ENCODE measurements at places on chromosomes 3 and 15.

- no peak for DNase-seq
These were observed 63.7 kb downstream of the CORO2B start for GRCh38 chr15:68642491-68642845.

DNA sequence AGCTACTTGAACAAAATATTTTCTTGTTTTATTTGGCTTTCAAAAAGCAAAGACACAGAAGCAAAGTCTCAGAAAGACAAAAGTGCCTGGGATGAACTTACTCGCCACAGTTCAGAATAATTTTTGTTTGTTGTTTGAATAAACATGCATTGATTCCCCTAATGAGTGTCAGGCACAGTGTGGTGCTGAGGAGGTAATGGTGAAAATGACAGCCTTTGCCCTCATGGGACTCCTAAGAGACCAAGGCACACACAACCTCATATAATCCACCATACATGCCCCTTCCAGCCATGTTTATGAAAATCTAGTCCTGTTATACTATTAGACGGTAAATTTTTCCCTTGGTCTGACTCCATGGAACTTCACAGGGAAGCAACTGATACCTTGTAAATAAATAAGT is 2.5 kb downstream of the GOLIM4 start:
- DNase-seq: no peak

DNA sequence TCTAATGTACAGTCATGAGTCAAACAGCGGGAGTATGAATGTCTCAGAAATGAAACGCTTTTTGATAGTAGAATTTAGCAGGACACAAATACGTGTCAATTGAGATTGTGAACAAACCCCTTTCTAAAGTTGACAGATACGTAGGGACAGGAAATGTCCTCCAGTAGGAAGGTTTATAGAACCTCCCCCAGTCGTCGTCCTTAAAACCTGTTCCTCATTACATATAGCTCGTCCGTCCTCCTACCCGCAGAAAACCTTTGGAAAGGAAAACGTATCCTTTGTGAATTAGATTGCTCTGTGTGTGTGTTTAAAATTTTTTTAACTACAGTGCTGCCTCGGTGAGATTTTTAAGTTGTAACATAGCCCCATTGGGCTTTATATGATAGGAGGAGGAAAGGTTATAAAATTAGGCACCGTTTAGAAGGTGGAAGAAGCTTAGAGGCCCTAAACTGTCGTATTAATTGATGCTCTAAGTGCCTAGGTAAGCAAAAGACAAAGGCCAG is 4.1 kb downstream of the UBE2E1 start:
- no peak for DNase-seq

- DNase-seq: no peak
These were observed at the start of gene PRR23B for GRCh38 chr3:139020868-139021234. Gene PRR23B (minus strand): TSS chr3:139020926. CDS start chr3:139020661, 265 bp downstream.

DNA sequence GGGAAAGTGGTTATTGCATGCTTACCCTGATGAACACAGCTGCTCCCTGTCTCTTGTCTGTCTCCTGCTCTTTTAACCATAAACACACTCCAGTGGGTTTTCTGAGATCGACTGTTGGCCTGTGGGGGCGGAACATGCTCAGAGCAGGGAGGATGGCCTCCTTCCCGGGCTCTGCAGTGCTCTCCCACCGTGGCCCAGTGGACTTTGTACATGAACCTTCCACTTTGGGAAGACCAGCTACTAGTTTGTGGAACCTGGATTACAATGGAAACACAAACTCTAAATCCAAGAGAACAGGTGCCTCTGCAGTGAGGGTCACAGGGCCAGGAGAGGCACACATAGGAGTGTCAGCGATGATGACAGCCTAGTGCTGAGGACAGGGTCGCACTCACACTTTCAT is 56.5 kb downstream of the KLF13 start:
- DNase-seq: no peak

- no peak for DNase-seq
These were observed 224.0 kb downstream of the GREM1 start for GRCh38 chr15:32941823-32942222.

- no peak for DNase-seq
These were observed 1013.6 kb downstream of the ROBO1 start for GRCh38 chr3:78754066-78754743.

GRCh38 chr3:44958386-44958785 is 17.6 kb downstream of the ZDHHC3 start:
- no peak for DNase-seq

- no peak for DNase-seq
These were observed 215.3 kb downstream of the MEIS2 start for GRCh38 chr15:36884936-36885635.

DNA sequence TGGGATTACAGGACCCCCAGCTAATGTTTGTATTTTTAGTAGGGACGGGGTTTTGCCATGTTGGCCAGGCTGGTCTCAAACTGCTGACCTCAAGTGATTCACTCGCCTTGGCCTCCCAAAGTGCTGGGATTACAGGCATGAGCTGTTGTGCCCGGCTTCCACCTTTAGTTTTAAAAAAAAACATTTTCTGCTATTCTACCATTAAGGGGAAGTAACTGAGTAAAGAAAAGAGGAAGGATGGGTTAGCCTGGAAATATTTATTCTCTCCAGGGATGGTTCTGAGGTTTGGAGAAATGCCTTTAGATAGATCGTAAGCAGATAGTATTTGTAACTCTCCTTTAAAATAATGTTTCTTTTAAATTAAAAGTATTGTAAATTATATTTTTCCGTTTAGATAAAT is 3.1 kb downstream of the AP4E1 start:
- DNase-seq: no peak

DNA sequence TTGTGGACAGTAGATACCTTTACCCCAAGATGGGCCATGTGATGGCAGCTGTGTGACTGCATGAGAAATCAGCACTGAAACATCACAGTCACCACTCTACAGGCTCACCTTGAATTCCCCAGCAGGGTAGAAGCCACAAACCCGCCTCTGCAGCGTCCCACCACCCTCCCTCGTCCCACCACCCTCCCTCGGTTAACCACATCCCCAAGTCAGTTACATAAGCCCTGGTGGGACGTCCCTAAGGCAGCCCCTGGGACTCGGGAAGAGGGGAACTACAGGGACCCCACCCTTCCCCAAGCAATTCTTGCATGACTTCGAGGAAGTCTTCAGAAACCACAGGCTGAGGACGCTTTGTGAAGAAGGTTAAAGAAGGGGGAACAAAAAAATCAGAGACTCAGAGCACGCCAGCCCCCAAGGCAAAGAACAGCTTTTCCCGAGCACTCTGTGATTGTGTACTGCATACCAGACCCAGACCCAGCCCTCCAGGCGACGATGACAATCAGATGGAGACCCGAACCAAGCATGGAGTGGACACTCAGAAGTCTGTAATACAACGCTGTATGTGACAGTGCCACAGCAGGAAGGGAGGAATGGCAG is 60.5 kb downstream of the SH3BP5 start:
- DNase-seq: no peak

- DNase-seq: no peak
These were observed 66.1 kb downstream of the BOC start for GRCh38 chr3:113277414-113277813.

- DNase-seq: no peak
These were observed 6.9 kb downstream of the ACAD11 start for GRCh38 chr3:132652640-132653270.

- no peak for DNase-seq
These were observed 76.2 kb upstream of the C2CD4B start for GRCh38 chr15:62241135-62241770.

- DNase-seq: no peak
These were observed 15.9 kb upstream of the ACAD9 start for GRCh38 chr3:128863560-128863959.

DNA sequence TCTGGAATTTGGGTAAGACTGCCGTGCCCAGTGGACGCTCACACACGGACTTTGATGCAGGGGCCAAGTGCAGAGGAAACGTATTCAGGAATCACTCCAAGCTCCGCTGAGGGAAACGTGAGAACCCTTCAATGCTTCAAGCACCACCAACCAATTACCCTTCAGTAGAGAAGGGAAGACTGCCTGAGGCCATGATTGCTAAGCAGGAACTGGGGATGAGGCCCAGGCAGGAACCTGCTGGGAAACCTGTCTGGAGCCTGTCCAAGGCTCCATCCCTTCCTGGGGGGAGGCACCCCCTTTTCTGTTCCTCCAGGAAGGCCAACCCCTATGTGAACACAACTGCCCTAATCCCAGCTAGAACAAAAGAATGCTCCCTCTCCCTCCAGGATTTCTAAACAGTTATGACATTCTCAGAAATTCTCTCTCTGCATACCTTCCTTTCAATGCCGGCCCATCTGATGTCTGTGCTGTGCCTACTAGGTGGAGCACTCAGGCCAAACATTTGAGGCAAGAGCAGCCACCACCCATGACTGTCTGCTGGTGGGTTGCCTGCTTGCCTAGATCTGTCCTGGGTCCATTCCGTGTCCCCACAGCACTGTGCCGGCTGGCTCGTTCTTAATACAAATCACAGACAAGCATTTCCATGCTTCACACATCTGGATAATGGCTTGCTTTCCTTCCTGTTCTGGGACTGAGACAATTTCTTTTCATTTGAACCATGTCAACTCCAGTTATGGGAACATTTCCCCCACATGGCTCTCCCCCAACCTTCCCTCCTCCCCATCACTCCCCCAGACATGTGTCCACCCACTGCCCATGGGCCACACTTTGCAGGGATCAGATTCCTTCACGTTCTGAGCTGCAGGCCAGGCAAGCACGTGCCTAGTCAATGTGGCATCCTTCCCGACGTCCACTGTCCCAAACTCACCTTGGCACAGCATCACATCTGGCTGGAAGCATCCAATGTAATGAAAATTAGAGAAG is 149.4 kb downstream of the ADAMTS17 start:
- DNase-seq: no peak

DNA sequence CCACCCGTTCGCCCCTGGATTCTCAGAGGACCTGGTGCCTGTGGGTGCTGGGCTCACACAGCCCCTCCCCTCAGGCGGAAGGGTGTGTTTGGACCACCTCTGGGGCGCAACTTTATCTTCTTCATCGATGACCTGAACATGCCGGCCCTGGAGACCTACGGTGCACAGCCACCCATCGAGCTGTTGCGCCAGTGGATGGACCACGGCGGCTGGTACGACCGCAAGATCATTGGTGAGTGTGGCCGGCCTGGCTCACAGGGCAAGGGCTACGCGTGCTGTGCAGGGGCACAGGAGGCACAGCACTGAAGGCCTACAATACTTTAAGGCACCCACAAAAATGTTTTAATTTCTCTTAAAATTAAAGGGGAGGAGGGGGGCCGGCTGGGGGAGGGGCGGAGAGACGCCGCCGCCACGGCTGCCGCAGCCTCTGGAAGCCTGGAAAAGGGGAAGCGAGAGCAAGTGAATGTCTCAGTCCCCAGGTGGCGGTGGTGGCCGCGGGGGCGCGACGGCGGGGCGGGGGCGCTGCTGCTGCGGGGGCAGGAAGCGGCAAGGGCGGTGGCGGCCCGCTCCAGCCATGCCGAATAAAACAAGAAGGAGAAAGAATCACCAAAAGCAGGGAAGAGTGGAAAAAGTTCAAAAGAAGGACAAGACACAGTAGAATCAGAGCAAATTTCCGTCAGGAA is 56.8 kb downstream of the DNAH1 start:
- DNase-seq: no peak

- DNase-seq: no peak
These were observed 115.4 kb upstream of the ROPN1 start for GRCh38 chr3:124107104-124107890.

DNA sequence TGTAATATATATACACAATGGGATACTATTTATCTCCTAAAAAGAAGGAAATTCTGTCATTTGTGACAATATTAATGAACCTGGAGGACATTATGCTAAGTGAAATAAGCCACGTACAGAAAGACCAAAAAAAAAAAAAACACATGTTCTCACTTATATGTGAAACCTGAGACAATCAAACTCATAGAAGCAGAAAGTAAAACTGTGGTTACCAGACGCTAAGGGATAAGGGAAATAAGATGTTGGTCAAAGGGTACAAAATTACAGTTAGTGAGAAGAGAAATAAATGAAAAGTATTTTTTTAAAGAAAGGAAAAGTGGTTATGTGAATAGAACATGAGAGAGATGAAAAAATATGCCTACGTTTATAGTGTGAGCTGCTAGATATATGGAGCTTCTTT is 101.1 kb downstream of the CPNE4 start:
- no peak for DNase-seq

GRCh38 chr15:72865486-72865885 is 81.9 kb upstream of the ADPGK start:
- DNase-seq: no peak

DNA sequence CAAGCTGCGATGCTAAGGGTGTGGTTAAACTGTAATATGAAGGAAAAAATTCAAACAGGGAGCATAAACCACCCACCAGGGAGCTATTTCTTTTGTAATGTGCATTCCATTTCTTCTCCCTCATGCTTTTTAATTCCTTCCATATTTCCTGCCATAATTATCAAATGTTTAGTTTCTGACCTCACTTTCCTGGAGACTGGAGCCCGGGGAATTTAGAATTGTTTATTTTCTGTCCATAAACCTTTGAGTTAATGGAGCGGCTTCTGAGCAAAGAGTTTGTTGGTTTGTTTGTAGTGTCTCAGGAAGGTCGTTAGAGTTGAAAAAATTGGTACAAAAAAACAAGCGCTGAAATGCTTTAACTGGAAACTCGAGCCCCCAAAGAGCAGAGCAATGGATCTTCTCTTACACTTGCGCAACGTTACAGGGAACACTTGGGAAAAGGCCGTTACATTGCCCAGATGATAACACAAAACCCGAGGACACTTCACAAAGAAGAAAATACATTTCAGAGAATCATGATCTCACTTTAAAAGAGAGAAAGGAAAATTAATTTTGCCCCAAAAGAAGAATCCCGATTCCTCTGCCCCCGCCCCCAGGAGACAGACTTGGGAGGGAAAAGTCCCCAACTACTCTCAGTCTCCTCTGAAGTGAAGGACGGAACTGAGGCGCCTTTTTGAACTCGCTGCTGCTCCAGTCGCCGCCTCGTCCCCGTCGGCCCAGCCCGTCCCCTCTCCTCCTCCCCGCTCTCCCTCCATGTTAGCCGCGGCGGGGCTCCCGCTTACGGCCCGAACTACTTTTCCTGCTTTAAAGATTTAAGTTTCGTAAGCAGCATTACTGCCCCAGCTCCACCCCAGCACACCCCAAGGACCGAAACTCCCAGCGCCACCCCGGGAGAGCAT is 842 bp downstream of the FSTL1 start:
- no peak for DNase-seq

GRCh38 chr15:62953021-62953420 is 89.5 kb upstream of the TPM1 start:
- DNase-seq: no peak

GRCh38 chr3:111979434-111980038 is 710 bp downstream of the ABHD10 start:
- DNase-seq: no peak

DNA sequence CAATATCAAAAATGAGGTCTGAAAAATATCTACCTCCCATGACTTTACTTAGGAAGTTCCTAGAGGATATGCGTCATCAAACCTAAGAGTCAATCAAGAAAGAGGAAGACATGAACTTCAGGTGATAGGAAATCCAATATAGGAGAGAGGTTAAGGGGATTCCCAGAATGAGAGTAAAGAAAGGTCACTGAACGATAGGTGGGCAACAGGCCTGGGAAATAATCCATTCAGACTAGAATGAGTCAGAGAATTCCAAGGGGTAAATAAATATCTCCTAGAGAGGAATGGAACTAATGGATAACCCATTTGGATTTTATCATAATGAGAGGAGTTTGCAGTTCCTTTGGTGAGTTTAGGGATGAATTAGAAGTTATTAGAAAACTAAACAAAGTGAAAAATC is 131.1 kb upstream of the NUDT16 start:
- DNase-seq: no peak

All from Panc1 (cell line).